Activated naive CD4-positive, alpha-beta T cell treated with anti-CD3 and anti-CD28 coated beads, Interleukin-2, amount 50 U/mL, for 72 hours (primary cell): ENCODE measurements at places on chromosomes 5 and 9. TPM values are rescaled to one million over a fixed set of nuclear protein-coding genes. Genes with fewer than 3 reads are reported as not detected.

The STC2 gene
- 4.2 TPM for total RNA-seq

The ADAMTS16 gene
- not detected for total RNA-seq

The PLAC8L1 gene
- total RNA-seq: 0.64 TPM

The PAXX gene
- total RNA-seq: 36.7 TPM

The HMMR gene
- 119 TPM for total RNA-seq

The FOXB2 gene
- not detected for total RNA-seq

The TMEM252 gene
- not detected for total RNA-seq

The SPATA24 gene
- total RNA-seq: 6.8 TPM

The C5 gene
- 2.2 TPM for total RNA-seq

The ALDH1A1 gene
- not detected for total RNA-seq

The SLC6A18 gene
- total RNA-seq: not detected

The TAS2R1 gene
- not detected for total RNA-seq

The CARTPT gene
- not detected for total RNA-seq

The UGT3A2 gene
- 0.27 TPM for total RNA-seq

The ADAMTS13 gene
- total RNA-seq: 5.4 TPM

The SMIM3 gene
- 33.0 TPM for total RNA-seq

The COL23A1 gene
- 0.20 TPM for total RNA-seq

The NDUFS4 gene
- total RNA-seq: 64.1 TPM
